KG1 (cell line): ENCODE measurements at places on chromosomes 12 and 14.

DNA sequence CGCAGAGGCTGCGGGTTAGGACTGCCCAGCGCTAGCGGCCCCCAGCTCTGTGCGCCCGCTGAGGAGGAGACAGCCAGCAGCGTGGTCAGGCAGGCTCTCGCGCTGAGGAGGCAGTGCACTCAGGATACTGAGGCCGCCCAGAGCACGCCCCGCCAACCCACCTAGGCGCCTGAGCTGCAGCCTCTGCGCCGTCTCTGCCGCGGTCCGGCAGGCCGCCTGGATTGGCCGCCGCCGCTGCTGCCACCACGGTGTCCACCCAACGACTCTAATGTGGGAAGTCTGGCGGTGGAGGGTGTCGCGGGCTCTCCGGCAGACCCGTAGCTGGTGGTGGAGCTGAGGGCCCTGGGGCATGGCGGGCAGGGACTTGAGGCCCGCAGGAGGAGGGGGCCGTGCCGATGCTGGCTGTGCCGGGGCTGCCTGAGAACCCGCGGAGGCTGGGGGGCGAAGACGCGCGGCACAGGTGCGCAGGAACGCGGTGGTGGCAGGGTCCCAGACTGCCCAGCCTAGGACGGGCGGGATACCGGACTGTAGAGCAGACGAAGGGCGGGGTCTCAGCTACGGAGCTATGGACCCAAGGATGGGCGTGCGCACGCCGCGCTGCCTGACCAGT lies 69.9 kb downstream of the ASCL4 start:
- no peak for DNase-seq

- DNase-seq: no peak
Observed at GRCh38 chr12:108832730-108833354, 24.5 kb downstream of the SSH1 start.

- no peak for DNase-seq
Observed at GRCh38 chr12:11630046-11630706, 19.3 kb upstream of the ETV6 start.

- no peak for DNase-seq
Observed at GRCh38 chr14:32286602-32287001, 42.5 kb upstream of the AKAP6 start.

- DNase-seq: no peak
Observed at GRCh38 chr14:89773151-89773550, 181.4 kb downstream of the EFCAB11 start.

DNA sequence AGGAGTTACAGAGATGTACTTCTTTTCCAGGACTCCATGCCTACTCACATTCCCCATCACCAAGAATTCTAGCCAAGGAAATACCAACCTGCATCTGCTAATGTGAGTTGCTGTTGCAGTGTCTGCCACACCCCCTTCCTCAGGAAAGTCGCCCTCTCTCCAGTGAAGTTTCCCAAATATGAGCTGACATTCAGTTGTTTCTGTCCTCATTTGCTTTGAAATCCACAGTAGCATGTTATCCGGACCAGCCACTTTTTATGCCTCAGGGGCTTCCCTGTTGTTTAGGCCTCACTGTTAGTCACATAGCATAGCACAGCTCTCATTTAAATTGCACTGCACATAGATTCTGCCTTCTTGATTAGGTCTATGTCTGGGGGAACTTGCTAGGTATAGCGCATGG lies 212.4 kb downstream of the EGLN3 start:
- DNase-seq: no peak

DNA sequence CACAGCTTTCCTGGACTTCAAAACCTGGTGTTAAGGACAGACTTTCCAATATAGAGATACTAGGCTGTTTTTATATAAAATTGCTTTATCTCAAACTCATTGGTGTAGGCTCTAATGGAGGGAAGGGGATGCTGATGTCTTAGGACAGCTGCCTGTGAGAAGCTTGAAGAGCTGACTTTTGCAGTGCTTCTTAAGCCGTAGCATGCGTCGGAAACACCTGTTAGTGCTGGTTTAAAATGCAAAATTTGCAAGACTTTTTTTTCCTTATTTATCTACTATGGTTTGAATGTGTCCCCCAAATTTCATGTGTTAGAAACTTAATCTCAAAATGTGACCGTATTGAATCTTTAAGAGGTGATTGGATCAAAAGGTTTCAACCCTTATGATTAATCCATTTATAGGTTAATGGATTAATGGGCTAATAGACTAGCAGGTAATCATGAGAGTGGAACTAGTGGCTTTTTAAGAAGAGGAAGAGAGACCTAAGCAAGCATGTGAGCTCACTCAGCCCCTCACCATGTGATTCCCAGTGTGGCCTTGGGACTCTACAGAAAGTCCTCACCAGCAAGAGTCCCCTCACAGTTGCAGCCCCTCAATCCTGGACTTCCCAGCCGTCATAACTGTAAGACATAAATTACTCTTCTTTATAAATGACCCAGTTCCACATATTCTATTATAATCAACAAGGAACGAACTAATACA lies 60.9 kb upstream of the FUT8 start:
- DNase-seq: no peak

GRCh38 chr12:95700316-95700785 lies 90.2 kb downstream of the NTN4 start:
- DNase-seq: no peak

DNA sequence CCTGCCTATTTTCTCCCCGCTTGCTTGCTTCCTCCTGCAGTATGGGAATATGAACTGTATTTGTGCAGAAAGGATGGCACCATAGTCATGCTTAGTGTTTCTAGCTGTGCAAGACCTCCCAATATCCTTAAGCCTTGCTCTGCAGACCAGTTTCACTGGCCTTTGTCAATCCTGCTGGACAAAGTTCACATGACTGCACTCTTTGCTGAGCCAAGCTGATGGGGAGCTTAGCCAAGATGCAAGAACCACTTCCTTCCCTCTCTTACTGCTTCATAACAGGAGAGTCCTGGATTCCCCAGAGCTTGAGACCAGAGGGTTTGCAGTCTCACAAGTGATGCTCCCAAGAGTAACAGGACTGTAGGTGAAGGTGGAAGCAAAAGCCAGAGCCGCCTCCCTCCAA lies 3.8 kb downstream of the ASIC1 start:
- DNase-seq: no peak

GRCh38 chr14:79265366-79265946 lies 945.8 kb downstream of the DIO2 start:
- DNase-seq: no peak

- no peak for DNase-seq
Observed at GRCh38 chr12:67709367-67709954, 60.9 kb downstream of the DYRK2 start.

GRCh38 chr12:67155863-67156262 lies 113.3 kb upstream of the CAND1 start:
- no peak for DNase-seq

DNA sequence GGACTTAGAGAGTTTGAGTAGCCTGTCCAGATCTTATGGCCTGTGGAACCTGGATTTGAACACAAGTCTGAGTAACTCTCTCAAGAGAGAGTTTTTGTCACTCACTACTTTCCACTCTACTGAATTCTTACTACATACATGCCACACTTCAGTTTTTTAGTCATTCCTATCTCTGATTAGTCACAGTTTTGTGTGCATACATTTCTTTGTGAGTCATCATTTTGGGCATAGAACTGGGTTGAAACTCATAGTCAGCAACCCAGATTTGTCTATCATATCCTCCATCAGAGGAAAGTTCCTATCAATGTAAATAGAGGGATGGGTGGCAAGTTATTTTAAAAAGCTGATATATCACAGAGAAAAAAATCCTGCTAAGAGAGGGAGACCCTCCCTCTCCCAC lies 42.9 kb downstream of the FLRT2 start:
- DNase-seq: no peak

GRCh38 chr14:53778263-53778662 lies 178.4 kb downstream of the BMP4 start:
- no peak for DNase-seq

DNA sequence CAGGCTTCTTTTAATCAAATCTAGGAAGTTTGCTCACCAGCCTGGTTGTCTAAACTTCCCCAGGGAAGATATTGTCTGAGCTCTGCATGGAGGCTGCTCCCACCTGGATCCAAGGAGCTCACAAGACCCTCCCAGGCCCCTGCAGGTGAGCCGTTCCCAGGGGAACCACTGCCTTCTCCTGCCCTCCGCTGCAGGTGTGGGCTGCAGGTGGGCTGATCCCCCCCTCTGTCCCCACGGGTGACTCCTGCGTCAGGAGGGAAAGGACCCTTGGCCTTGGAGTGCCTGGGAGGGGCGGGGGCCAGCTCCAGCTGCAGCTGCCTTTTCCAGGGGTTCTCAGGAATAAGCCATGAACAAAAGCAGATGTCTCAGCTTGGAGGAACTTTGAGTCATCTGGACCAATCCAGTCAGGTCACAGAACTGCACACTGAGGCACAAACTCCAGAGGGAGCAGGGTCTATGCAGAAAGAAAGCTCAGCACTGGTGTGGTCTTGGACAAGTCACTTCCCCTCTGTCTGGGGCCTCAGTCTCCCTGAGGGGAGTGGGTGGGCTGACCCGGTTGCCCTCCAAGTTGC lies 246.6 kb upstream of the RTL1 start:
- no peak for DNase-seq

DNA sequence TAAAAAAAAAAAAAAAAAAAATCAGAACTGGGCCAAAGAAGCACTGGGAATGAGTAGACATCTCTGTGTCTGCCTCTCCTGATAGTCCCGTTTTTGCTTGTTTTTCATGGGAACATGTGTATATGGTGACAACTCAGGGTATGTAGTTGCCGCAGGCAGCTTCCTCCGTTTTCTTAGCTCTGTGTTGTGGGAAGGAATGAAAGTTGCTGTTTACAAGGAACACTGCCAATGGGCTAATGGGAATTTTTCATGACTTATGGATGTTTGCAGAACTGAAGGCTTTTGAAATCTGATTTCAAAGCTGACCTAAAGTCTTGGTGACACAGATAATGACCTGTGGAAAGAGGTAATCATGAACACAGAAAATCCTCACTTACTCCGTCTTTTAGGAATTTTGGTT lies 146.4 kb upstream of the BTG1 start:
- no peak for DNase-seq

DNA sequence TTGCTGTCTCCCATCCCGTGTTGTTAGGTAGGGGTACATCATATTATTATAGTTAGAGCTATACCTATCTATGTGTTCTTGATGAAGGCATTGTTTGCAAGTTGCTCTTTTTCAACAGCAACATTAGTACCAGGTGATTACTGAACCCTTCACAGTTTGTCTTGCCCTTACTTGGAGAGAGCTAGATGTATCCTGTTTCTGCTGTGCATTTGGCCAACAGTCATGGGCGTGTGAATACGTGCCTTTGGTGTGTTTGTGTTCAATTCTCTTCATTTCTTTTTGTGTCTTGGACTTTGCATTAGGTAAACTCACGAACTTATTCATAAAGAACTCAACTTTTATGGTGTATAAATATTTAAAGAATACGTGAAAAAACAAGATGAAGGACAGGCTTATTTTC lies 14.3 kb downstream of the ARF6 start:
- DNase-seq: no peak

DNA sequence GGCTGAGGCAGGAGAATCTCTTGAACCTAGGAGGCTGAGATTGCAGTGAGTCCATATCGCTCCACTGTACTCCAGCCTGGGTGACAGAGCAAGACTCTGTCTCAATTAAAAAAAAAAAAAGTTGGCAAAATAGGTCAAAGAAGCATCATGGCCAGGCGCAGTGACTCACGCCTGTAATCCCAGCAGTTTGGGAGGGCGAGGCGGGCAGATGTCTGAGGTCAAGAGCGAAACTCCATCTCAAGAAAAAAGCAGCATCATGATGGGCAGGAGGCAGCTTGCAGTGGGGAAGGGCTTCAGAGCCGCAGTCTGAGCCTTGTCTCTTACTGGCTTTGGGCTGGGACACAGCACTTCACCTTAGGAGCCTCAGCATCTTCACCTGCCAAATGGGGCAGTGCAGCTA lies 21.4 kb downstream of the TEAD4 start:
- DNase-seq: no peak

GRCh38 chr14:69008421-69008884 lies 29.4 kb upstream of the ACTN1 start:
- DNase-seq: no peak

DNA sequence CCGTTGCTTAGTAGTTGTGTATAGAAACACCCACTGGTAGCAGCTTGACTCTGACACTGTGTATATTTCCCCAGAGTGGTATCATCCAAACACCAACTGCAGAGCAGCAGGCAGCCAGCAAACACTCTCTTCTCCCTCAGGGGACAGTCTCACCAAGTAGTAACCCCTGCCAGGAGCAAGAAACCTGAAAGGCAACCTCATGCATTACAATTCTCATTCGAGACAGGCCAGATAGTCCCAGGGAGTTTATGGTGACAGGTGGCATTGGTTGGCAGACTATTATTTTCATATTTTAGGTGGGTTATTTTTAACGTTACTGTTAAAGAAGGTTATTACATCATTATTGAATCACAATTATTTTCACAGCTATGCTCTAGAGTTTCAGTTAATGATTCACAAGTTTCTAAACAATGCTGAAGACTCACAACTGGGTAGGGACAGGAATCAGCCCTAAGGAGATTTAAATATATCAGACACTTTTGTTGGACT lies 222.8 kb downstream of the EGLN3 start:
- DNase-seq: no peak

- no peak for DNase-seq
Observed at GRCh38 chr12:51419425-51420193, 5.0 kb upstream of the SLC4A8 start.

GRCh38 chr14:78403278-78403815 lies 233.2 kb downstream of the NRXN3 start:
- no peak for DNase-seq

GRCh38 chr14:103343164-103343879 lies 9.3 kb downstream of the EIF5 start:
- DNase-seq: no peak

- DNase-seq: no peak
Observed at GRCh38 chr12:1530592-1531152, 63.7 kb downstream of the FBXL14 start.

DNA sequence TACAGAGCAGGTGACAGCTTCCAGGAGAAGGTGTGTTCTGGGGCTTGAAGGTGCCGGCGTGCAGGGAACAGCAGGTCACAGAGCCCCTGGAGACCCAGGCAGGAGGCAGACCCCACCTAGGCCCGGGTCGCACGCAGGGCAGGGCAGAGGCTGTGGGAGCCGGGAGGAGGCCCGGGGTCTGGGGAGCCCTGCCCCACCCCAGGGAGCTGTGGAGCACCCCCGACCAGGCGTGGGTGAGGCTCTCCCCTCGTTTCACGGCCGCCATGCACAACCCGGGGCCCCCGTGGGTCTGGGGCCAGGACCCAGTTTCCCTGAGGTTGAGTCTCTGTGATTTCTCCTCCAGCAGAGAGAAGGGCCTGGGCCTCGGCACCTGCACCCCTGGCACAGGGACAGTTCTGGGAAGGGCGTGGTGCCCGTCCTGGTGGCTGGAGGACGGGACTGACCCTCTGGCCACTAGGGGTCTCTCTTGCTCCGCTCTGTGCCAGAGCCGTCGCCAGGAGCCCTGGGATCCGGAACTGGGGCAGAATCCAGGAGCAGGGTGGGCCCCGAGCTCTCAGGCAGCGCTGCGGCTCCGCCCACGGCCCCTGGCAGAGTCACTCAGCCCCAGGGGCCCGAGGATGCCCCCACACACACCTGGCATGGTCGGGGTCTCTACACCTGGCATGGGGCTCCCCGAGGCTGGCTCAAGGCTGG lies 75.2 kb upstream of the FBRSL1 start:
- DNase-seq: peak; percentile 49
